ENCODE measurements at places on chromosomes 2 and 18.

GRCh38 chr2:16185801-16186272 is 245.5 kb downstream of the MYCN start:
- DNase-seq, result no peak

DNA sequence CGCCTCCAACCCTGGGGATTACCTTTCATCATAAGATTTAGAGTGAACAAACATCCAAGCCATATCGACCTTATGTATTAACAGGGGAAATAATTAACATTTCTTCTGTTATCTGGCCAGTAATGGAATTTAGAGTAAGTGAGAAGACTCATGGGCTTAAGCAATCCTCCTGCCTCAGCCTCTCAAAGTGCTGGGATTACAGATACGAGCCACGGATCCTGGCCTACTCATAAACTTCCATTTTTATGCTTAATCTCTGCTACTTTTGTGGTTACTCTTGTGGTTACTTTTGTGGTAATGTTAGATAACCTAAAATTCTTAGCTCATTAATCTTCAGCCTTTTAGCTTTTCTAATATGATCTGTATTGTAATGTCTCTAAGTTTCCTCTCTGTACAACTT is 159.3 kb upstream of the SLC8A1 start:
- DNase-seq, result no peak

DNA sequence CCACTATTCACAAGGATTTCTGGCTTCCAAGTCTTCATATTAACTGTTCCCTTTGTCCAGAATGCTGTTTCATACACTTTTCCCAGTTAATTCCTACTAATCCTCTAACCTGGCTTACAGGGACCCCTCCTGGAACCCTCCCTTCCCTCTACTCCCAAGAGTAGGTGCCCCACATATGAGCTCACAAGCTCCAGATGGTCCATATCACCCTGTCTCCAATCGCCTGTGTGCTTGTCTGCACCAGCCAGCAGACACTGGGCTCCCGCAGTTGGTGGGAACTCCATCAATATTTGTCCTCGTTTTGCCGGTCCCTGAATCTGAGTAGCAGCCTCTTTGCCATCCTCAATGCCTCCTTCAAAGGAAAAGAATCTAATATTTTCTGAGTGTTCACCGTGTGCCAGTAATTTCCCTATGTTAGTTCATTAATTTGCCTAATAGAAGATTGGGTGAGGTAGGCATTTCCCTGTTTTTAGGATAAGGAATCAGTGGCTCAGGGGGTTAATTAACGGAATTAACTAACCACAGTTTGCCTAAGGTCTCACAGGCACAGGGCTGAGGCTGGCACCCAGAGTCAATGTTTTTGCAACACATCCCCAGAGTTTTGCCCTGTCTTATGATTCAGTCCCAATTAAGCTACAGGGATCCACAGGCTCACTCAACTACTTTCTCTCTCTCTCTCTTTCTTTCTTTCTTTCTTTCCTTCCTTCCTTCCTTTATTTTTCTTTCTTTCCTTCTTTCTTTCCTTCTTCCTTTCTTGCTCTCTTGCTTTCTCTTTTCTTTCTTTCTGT is 141.6 kb upstream of the CYP1B1 start:
- DNase-seq, result no peak

GRCh38 chr2:238069877-238070276 is 9.1 kb downstream of the SCLY start:
- no peak for DNase-seq

DNA sequence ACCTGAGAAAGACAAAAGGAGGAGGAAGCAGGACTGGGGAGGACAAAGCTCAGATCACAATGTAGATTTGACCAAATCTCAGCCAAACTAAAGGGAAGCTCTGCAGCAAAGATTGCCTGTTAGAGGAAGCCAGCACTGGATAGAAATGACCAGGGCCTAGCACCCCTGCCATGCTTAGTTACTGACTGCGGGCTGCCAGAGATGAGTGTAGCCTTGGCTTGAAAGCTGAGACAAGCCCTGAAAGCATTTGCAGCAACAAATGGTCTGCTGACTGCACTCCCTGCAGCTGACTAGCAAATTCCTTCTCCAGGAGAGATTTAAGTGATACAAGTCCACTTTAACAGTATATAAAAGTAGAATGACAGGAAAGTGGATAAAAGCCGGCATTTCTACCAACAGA is 140.9 kb upstream of the CRIM1 start:
- DNase-seq, result no peak

GRCh38 chr2:168517816-168518215 is 61.7 kb downstream of the CERS6 start:
- no peak for DNase-seq

DNA sequence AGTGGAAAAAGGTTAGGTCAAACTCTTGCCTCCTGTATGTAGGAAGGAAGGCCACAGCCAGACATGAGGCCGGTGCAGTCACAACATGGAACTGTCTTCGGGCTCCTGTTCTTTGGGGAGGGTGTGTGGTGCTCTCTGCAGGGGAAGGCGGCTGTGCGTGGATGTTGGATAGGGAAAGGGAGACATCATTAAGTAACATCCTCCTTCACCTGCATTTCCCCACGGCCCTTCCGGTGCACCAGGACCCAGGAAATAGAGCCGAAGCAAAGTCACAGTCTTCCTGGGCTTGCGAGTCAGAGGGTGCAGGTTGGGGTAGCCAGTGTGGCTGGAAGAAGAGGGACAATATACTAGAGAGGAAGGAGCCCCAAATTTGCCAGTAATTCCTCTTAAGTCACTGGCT is 78.9 kb upstream of the SMAD7 start:
- no peak for DNase-seq

GRCh38 chr2:45821558-45822271 is 170.2 kb downstream of the PRKCE start:
- DNase-seq, result no peak

DNA sequence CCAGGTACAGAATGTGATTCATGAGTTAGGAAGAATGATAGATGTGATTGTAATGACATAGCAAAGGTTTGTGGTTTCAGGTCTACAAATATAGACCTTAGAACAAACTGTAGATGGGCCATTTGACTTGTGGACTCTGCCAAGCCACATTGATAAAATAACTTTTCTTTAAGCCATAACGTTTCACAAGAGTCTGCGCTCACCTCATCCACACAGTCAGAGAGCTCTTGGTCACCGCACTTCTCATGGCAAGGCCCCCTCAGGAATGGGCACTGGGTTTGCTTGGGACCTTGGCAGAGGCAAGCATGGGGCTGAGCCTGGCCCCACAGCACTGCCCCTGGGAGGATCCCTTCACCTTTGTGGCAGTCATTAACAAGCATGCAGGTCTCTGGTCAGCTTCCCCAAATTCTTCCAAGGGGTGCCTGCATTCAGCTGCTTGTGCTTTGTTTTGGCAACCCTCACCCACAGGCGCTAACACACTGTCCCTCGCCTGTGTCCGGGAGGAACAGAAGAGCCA is 14.0 kb downstream of the ARMC9 start:
- DNase-seq, result no peak

DNA sequence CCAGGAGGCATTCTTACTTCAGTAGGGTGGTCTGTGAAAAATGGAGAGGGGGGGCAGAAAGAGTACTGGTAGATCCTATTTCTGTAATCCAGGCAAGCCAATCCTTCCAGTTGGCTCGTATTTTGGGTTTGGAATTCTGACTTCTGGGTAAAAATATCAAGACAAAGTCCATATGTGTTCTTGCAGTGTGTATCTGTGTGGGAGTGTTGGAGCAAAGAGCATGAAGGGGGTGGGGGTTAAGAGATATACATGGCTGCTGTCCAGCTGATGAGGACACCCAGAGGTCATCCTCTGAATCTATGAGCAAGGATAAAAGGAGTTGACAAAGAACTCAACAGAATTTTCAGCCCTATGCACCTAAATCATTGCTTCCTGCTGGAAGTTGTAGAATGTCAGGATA is 375.8 kb upstream of the PIK3C3 start:
- DNase-seq, result no peak

GRCh38 chr2:4369826-4370419 is 666.5 kb downstream of the DCDC2C start:
- no peak for DNase-seq
